ENCODE measurements at places on chromosomes 6 and 20.

GRCh38 chr20:57582432-57583288, 21.8 kb downstream of the PCK1 start:
- DNase-seq, result peak; percentile 31

DNA sequence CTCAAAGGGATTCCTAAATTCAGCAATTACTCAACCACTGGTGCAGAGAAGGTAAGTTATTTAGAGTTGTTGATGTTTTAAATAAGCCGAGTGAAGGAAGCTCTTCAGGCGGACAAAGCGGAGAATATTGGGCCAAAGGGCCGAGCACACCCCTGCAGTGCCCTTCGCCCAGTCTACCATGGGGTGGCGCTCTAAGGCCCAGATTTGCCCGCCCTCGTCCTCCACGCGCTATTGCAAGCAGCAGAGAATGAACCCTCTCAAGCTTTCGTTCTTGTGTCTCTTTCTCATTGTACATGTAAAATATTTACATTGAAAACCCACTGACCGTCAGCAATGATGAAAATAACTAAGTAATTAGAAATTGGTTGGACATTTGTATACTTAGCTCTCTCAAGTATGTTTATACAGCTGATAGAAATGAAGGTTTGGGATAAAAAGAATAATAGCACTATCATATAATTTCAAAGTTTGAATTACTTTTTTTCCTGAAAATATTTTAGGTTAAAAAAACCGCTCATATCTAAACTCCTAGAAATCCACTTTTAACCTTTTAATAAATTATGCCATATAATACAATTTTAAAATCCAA, 195.0 kb upstream of the CEP162 start:
- DNase-seq, result peak; percentile 37

DNA sequence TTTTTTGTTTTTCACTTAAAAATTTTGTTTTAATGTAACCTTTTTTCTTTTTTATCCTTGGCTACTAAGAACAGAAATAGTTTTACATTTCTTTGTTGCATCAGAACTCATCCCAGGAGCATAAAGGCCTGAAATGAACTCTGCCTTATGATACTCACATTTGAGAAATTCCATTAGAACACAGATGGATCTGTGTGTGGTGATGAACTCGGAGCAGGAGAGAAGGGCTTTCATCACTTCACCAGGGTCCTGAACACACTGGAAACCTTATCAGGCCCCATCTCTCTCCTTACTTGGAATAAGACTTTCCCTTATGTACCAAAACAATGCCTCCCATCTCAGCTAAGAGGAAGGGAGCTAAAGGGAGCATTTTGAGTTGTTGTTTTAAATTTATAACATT, 139.4 kb downstream of the PHF3 start:
- peak; percentile 31 for DNase-seq

- no peak for DNase-seq
Measured at GRCh38 chr6:56247654-56248122, 308 bp upstream of the COL21A1 start.

DNA sequence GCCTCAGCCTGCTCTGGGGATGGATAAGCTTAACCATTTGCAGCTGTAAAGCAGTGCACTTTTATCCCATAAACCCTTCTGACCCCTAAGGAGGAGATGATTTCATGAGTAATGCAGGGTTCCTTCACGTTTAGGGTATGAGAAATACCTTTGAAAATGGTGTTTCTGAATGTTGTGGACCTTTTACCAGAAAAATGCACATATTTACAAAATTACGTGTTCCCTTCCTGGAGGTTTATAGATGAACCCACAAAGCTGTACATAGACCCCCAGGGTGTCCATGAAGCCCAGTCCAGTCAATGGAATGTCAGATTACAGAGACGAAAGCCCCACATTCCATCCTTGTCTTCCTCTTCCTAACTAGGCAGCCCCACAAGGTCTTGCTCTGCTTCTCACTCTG, 78.6 kb upstream of the INSM1 start:
- no peak for DNase-seq

- no peak for DNase-seq
Measured at GRCh38 chr6:339480-339879, 47.2 kb downstream of the DUSP22 start.

DNA sequence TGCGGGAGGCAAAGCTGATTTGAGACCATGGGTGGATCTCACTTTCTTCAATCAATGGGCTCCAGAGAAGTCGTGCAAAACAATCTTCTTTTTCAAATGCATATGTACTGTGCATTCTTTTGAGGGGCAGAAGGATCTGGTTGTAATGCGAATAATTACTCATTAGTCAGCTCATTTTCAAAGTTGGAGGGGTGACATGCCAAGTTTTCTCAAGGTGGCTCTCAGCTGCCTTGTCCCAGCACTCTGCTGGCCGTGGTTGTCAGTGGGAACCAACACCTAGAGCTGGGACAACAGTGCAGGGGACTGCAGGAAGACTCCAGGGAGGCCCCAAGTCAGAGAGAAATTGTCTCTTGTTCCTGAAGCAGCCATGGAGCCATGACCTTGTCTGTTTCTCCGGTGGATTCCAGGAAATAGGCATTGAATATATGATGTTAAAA, 25.3 kb downstream of the MYT1 start:
- DNase-seq, result no peak

DNA sequence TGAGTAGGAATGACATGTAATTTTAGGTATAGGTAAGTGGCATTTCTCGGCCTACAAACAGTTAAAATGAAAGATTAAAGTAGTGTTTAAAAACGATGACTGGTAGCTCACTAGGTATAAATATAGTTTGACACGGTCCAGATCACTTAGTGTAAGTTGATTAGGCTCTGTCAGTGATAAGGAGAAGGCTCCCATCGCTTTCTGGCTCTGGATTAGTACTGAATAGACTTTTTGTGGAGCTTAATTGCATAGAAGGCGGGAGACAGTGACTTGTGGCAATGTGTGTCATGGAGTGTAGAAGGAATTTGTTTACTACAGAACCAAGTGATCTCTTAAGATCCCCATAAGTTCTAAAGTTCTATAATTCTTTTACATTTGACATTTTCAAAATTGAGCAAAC, 6.7 kb downstream of the PYGB start:
- DNase-seq, result no peak

DNA sequence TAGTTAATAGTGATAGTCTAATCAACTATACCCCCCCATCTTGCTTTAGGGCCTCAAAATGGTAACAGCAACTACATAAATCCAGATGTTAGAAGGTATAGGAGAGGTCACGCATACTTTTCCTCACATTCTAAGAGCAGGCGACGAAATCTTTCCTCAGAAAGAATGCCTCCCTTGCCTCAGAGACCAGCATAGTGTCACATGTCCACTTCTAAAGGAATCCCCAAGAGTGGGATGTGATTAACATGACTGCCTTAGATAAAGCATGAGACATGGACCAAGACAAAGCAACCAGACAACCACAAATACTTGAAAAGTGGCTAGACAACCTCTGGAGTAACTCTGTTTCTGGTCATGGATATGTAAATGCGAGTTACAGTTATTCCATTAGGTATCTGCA, 710.7 kb downstream of the EYS start:
- DNase-seq, result no peak

DNA sequence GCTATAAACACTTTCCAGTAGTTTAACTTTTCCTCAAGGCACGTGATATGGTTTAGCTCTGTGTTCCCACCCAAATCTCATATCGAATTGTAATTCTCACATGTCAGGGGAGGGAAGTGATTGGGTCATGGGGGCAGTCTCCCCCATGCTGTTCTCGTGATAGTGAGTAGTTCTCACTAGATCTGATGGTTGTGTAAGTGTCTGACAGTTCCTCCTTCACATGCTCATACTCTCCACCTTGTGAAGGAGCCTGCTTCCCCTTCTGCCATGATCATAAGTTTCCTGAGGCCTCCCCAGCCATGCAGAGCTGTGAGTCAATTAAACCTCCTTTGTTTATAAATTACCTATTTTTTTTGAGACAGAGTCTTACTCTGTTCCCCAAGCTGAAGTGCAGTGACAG, 127.9 kb downstream of the DTNBP1 start:
- no peak for DNase-seq

GRCh38 chr6:35790683-35791082, 6.4 kb downstream of the CLPS start:
- DNase-seq, result no peak

- peak; percentile 73 for DNase-seq
Measured at GRCh38 chr6:24980507-24981385, 45.0 kb upstream of the RIPOR2 start.

- DNase-seq, result no peak
Measured at GRCh38 chr6:3568396-3569082, 111.7 kb upstream of the SLC22A23 start.

DNA sequence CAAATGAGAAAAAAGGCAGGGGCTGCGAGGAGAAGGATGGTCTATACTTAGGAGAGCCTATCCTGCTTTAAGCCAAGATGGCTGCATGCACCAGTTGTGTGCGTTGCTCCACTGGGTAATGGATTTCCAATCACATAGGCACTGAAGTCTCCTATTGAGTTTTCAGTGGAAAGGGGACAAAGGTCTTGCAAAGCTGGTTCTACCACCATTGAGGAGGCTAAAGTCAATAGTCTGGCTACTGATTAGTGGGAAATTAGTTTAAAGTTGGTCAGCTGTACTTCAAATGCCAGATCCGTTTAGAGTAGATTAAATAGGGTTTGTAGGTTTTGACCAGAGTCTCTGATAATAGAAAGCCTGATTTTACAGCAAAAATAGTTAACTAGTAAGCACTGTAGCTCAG, 104.9 kb downstream of the SESN1 start:
- no peak for DNase-seq

DNA sequence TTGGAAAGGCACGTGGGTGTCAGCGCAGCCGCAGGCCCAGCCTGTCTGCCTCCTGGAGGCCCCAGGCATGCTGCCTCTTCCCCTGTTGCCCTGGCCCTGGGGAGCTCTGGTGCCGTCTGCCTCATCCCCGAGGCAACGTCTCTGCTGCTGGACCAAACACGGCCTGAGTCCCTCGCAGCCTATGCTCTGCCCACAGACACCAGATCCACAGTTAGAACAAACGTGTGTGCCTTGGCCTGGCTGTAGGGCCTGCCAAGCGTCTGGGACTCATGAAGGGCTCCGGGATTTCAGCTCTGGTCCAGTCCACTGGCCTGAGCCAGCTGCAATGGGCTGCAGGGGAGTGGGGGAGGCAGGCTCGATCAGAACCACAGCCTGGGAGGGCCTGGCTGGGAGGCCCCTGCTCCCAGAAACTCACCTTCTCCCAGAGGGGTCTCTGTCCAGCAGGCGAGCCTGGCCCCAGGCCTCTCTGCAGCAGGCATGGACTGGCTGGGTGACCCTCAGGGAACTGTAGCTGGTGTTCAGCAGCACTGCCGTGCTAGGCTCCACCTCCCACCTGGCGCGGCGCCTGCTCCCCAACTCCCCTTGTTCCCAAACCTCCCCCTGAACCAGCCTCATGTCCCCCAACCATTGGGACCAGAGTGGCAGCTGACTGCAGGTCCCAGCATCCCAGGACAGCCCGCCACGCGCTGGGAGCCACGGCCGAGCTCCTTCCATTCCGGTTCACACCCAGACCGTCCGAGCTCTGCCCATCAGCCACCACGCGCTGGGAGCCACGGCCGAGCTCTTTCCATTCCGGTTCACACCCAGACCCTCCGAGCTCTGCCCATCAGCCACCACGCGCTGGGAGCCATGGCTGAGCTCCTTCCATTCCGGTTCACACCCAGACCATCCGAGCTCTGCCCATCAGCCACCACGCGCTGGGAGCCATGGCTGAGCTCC, 197.0 kb downstream of the DLL1 start:
- DNase-seq, result no peak

DNA sequence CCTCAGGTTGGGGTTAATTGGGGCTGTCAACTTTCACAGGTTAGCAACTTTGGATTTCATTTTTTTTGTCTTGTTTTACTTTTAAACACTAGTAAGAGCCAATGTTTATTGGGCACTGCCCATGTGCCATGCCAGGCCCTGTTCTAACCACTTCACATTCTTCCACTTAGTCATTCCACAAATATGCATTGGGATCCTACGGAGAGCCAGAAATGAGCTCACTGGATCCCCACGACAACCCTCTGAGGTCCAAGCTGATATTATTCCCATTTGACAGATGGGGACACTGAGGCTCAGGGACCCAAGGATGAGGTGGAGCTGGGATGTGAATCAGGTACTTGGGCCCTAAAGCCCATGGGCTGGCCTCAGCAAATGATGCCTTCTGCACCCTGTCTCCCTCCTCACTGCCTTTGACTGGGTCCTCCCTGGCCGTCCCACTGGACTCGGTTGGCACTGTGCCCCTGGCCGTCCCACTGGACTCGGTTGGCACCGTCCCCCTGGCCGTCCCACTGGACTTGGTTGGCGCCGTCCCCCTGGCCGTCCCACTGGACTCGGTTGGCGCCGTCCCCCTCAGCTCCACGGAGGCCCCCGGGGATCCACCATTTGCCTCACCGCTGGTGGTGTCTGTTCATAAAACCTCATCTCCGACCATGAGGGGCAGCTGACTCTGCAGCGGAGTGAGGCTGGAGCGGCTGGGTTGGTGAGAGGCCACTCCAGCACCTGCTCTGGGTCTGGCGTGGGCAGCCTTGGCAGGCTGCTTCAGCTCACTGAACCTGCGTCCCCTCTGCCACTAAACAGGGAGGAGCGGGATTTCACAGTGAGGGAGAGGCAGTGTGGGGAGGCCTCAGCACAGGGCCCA, 4.8 kb upstream of the PMEPA1 start:
- DNase-seq, result peak; percentile 75

- DNase-seq, result peak; percentile 86
Measured at GRCh38 chr20:50540620-50541605, 30.7 kb downstream of the PTPN1 start.

- no peak for DNase-seq
Measured at GRCh38 chr6:1729750-1730140, 120.0 kb downstream of the FOXC1 start.

DNA sequence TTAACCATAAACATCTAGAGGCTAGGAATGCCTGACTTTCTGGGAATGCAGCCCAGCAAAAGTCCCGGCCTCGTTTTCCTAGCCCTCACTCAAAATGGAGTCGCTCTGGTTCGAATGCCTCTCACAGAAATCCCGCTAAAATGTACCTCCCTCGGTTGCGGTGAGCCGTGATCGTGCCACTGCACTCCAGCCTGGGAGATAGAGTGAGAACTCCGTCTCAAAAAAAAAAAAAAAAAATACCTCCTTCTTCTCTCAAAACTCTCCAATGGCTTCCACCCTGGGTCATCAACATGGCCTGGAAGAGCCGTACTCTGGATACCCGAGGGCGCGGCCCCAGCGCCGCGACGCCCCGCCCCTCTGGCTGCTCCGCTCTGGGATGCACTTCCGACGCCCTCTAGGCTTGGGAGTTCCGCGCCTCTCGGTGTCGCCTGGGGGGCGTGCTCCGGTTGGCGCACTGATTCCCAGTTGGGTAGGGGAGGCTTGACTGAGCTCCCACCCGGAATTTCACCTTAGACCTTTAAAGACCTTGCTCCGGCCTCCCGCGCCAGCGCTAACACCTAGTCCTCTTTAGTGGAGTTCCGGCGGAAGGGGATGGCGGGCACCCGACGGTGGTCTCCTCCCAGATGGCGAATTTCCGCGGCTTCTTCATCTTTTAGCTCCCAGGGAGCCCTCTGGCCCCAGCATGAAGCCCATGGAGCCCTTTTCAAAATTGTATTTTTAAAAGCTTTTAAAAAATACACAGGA, 12.3 kb downstream of the HMGN4 start:
- DNase-seq, result peak; percentile 73

Measured in fibroblast of skin of right biceps (primary cell).